ENCODE measurements at places on chromosomes 12 and 14. TPM values are rescaled to one million over a fixed set of nuclear protein-coding genes. Genes with fewer than 3 reads are reported as not detected.
A peak's percentile ranks its signal among the peaks of the same experiment; 100 is the strongest.

- H3K4me3 ChIP-seq: no peak overlapping the region
- no peak overlapping the region for H3K27ac ChIP-seq
- no peaks in the 10 kb centered on the region for H3K36me3 ChIP-seq
- H3K27me3 ChIP-seq: no peaks in the 10 kb centered on the region
- H3K4me1 ChIP-seq: no peaks in the 10 kb centered on the region
- DNase-seq: no peak
Measured at GRCh38 chr12:111616177-111616623, 17.1 kb upstream of the ATXN2 start.

DNA sequence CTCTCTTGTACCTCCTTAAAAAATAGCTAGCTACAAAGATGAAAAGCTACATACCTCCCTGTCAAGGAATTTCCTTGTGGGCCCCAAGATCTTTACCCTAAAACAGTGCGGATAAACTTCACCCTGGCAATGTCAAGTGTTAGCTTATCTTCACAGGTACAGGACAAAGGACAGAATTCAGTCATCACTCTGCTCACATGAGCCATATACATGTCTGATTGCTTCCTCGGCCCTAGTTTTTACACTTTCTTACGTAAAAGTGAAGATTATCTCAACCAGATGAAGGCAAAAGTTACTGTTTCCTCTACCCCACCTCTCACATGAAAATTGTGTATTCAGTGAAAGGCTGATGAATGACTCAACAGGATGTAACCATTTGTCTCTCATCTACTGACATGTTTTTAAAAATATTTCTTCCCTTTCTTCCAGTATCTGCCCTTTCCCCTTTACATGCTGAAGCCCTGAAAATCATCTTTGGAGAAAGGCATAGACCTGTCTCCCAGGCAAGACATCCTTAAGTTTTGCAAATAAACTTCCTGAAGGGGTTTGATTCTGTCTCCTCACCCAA is 890.1 kb downstream of the GALC start:
- H3K4me3 ChIP-seq: no peak overlapping the region
- H3K27ac ChIP-seq: no peak overlapping the region
- H3K4me1 ChIP-seq: no peaks in the 10 kb centered on the region
- H3K36me3 ChIP-seq: no peaks in the 10 kb centered on the region
- H3K27me3 ChIP-seq: no peaks in the 10 kb centered on the region

DNA sequence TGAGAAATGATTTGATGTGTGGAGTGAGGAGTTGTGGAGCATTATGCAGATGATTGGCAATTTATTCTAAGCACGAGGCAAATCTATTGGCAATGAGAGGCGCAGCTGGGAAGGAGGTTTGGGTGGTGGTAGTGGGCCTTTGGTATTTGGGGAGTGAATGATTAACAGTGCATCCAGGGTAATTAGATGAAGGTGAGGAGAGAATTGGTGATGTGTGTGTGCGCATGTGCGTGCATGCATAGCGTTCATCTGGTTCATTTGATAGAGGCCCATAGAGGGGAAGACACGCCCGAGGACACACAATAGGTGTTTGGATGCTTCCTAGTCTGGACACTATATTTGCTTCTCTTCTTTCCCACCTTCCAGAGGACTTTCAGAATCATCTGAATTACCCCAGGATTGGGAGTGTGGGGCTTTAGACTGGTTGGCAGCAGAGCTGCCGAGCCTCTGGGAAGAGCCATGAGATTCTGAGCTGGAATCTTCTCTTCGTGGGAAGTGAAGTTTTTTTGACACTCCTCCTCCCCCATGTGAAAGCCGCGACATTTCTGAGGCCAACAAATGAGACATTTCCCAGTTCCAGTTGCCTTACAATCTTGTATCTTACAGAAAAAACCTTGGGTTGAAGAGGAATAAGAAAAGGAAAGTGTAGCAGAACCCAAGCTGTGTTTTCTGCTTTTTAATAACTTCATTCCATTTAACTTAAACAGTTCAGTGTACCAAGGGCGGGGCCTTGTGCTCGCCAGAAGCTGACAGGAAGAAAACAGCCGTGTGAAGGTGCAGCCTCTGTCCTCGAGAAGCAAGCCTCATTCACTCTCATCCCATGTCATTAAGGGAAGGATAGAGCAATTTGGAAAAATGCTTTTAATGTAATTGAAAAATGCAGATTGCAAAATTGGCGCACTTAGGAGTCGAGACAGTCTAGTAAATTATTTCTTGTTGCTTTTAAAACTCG is 65.2 kb downstream of the SLC25A47 start:
- no peak overlapping the region for H3K27ac ChIP-seq
- no peak for DNase-seq
- H3K27me3 ChIP-seq: peaks cover 19% of the 10 kb centered on the region
- peaks cover 6% of the 10 kb centered on the region for H3K36me3 ChIP-seq

DNA sequence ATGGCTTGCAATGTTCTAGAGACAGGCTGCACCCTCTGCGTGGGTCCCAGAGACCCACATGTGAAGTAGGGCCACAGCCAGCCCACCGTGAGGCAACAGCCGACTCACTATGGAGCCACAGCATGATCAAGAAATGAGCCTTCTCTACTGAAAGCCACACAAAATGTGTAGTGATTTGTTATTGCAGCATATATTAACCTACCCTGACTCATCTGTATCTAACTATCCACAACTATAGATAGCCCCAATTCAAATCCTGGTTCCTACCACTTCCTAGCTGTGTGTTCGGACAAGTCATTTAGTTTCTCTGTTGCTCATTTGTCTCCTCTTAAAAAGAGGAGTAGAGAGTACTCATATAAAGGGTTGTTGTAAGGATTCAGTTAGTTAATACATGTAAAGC is 1152.3 kb downstream of the BCL11B start:
- no peak for DNase-seq
- H3K36me3 ChIP-seq: no peaks in the 10 kb centered on the region
- no peaks in the 10 kb centered on the region for H3K27me3 ChIP-seq
- H3K4me1 ChIP-seq: no peaks in the 10 kb centered on the region
- H3K4me3 ChIP-seq: no peak overlapping the region
- H3K27ac ChIP-seq: no peak overlapping the region

DNA sequence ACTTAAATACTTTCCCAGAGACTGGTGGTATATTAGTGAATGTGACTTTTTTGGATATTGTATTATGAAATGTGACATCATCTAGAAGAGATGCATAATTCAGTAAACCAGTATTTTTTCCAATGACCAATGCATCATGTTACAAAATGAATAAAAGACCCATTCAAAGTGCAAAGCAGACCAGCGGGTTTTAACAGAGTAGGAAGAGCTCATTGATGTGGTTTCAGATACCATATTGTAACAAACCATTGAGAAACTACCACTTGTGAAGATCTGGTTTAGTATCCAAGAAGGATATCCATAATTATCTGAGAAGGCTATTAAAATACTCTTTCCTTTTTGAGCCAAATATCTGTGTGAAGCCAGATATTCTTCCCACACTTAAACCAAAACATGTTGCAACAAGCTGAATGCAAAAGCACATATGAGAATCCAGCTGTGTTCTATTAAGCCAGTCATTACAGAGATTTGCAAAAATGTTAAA is 47.7 kb downstream of the MVK start:
- peaks cover 21% of the 10 kb centered on the region for H3K4me1 ChIP-seq
- H3K4me3 ChIP-seq: no peak overlapping the region
- no peaks in the 10 kb centered on the region for H3K27me3 ChIP-seq

- DNase-seq: no peak
- H3K27ac ChIP-seq: peak overlapping the region; percentile 78
- H3K27me3 ChIP-seq: no peaks in the 10 kb centered on the region
Measured at GRCh38 chr12:4293966-4294505, 20.5 kb downstream of the CCND2 start.

DNA sequence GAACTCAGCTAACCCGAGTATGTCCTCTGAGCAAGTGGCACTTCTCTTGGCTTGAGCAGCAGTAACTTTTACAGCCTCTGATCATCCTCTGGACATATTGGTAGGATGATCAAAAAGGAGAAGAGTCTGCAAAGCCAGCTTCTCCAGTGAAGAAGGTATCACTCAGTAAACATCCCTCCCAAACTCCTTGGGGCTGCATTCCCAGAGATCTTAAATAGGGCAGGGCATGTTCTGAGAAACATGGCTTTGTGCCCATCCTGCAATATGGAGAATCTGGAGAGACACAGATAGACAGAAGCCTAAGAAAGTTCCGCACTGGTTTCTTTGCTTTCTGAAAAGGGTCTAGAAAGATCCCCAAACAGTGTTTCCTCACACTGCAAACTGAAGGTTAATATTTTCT is 65.4 kb downstream of the RBM19 start:
- peaks cover 14% of the 10 kb centered on the region for H3K4me1 ChIP-seq
- no peaks in the 10 kb centered on the region for H3K27me3 ChIP-seq
- peaks cover 19% of the 10 kb centered on the region for H3K36me3 ChIP-seq
- no peak for DNase-seq
- no peak overlapping the region for H3K4me3 ChIP-seq
- no peak overlapping the region for H3K27ac ChIP-seq

GRCh38 chr12:3597526-3598210 is 106.7 kb downstream of the PRMT8 start:
- no peak overlapping the region for H3K4me3 ChIP-seq
- no peak for DNase-seq
- peaks cover 18% of the 10 kb centered on the region for H3K4me1 ChIP-seq
- H3K36me3 ChIP-seq: no peaks in the 10 kb centered on the region
- no peak overlapping the region for H3K27ac ChIP-seq
- no peaks in the 10 kb centered on the region for H3K27me3 ChIP-seq

DNA sequence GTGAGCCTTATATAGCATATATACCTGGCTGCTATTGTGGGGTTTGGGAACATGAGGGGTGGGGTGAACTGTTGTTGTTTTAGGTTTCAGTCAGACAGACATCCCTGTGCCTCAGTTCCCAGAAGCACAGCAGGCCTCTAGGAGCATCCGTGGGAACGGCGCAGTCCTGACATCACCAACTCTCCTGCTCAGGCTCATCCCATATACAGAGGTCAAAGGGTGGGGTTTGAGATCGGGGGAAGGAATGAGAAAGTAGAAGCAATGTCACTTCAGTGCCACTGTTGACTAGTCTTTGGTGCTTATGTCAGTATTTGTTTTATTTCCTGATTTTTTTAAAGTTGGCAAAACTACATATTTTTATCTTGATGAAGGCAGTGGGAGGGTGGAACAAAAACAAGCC is 43.1 kb upstream of the A2ML1 start:
- no peak overlapping the region for H3K4me3 ChIP-seq
- H3K27me3 ChIP-seq: no peaks in the 10 kb centered on the region
- peak; percentile 43 for DNase-seq

- peaks cover 9% of the 10 kb centered on the region for H3K27me3 ChIP-seq
- H3K36me3 ChIP-seq: no peaks in the 10 kb centered on the region
- no peak overlapping the region for H3K27ac ChIP-seq
Measured at GRCh38 chr12:117749431-117749830, 219.4 kb downstream of the KSR2 start.

DNA sequence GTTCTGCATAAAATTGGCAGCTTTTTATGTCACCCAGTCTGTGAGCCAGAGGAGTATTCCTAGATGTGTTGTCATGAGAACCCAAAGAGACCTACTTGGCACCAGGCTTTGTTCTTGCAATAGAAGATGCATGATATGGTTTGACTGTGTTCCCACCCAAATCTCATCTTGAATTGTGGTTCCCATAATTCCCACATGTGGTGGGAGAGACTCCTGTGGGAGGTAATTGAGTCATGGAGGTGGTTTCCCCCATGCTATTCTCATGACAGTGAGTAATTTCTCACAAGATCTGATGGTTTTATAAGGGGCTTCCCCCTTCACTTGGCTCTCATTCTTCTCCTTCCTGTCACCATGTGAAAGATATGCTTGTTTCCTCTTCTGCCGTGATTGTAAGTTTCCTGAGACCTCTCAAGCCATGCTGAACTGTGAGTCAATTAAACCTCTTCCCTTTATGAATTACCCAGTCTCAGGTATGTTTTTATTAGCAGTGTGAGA is 572.0 kb upstream of the ATP2B1 start:
- H3K27ac ChIP-seq: no peak overlapping the region
- H3K27me3 ChIP-seq: no peaks in the 10 kb centered on the region
- no peak for DNase-seq

DNA sequence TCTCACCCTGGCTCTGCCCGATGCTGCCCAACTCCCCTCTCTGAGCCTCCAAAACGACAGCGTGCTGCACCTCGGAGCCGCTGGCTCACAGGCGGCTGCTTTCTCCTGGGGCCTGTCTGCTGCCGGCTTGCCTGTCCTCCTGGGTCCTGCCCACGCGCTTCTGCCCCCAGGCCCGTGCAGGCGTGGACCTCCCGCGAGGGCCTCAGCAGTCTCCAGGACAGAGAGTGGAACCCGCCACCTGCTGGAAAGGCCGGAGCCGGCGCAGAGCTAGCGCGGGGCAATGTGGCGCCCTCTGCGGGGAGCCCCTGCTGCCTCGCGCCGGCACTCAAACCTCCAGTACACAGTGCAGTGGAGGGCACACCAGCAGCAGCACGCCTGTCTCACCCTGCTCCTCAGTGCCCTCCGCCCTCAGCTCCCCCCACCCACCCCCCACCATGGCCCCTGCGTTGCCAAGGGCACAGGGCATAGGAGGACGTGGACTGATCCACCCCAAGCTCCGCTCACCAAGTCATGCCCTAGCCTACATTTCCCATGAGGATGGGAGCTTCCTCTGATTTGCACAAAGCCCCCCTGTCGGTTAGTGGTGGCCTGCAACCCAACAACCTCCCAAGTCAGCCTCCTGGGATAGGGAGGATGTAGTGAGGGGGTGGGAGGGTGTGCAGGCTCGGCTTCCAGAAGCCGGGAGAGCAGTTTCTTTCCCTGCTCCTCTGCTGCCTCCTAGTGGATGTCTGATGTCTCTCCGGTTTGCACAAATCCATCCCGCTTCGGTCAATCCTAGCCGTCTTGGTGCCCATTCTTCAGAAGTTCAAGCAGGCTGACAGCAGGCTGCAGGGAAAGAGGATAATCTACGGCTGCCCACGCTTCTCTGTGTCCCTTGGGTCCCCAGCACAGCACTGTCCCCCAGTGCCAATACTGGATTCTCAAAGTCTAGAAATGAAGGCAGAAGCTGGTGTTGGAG is 25.2 kb downstream of the KRT8 start:
- H3K27me3 ChIP-seq: peaks cover 5% of the 10 kb centered on the region
- peak; percentile 97 for DNase-seq
- H3K4me1 ChIP-seq: no peaks in the 10 kb centered on the region
- no peak overlapping the region for H3K4me3 ChIP-seq
- no peak overlapping the region for H3K27ac ChIP-seq

DNA sequence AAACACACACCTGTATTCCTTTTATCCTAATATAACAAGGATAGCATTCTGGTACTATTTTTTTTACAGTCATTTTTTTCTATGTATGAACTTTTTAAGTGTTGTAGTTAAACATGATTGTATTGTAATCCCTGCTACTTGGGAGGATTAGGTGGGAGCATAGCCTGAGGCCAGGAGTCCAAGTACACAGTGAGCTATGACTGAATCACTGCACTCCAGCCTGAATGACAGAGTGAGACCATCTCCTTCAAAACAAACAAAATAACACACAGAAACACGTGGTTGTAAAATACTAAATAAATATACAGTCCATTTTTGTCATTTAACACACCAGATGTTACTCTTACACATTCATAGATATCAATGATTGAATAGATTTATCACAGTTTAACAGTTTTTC is 56.9 kb downstream of the MAP4K5 start:
- peaks cover 53% of the 10 kb centered on the region for H3K36me3 ChIP-seq
- no peaks in the 10 kb centered on the region for H3K27me3 ChIP-seq
- no peaks in the 10 kb centered on the region for H3K4me1 ChIP-seq
- no peak for DNase-seq

GRCh38 chr14:28763751-28764256 is 2.8 kb upstream of the FOXG1 start:
- H3K27ac ChIP-seq: no peak overlapping the region
- peaks cover 88% of the 10 kb centered on the region for H3K27me3 ChIP-seq

The RNF212B gene
- not detected for total RNA-seq

The SLCO1B1 gene
- not detected for total RNA-seq

The HOXC10 gene
- not detected for total RNA-seq

The DPY19L2 gene
- 13.9 TPM for total RNA-seq

The STAB2 gene
- not detected for total RNA-seq

The RTN1 gene
- total RNA-seq: 5.5 TPM

The ZNF84 gene
- total RNA-seq: 44.1 TPM

Measured in endodermal cell (in vitro differentiated cells).